Activated T-helper 1 cell treated with anti-CD3 and anti-CD28 coated beads, Interleukin-2, amount 50 U/mL, for 16 hours (primary cell): ENCODE measurements at places on chromosomes 2 and 18.
A peak's percentile ranks its signal among the peaks of the same experiment; 100 is the strongest.

GRCh38 chr2:142463047-142463446 is 332.2 kb upstream of the LRP1B start:
- DNase-seq, result no peak

- no peak for DNase-seq
These were observed 705 bp downstream of the YES1 start for GRCh38 chr18:811182-811891.

DNA sequence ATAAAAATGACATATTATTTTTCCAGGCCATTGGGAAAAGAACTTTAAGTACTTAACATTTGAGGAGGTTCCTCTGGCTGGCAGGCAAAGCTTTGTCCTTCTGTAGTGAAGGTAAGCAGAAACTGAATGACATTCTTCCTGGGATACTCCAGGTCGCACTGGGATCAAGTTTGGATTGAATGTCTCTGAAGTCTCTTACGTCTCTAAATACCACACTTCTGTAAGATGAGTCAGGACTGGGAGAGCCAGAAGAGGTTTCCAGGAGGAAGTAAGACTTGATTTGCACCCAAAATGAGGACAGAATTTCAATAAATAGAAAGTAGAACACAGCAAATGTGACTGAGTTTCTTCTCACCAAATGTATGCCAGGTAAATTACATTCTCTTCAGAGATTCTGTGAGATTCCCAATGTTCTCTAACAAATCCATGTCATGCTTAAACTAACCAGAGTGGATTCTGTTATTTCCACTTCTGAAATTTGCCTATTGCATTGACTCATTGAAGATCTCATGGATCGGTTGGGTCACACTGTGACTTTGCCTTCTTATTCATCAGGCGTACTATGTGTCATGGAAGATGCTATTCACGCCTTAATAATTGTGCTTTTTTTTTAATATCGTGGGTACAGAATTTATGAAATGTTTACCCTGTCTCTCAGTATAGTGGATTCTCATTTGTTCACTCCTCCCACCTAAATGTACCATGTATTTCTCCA is 25.5 kb upstream of the VIT start:
- no peak for DNase-seq

GRCh38 chr18:62437235-62438017 is 85.4 kb upstream of the ZCCHC2 start:
- DNase-seq, result no peak

GRCh38 chr18:63107171-63107845 is 212.3 kb downstream of the BCL2 start:
- no peak for DNase-seq

DNA sequence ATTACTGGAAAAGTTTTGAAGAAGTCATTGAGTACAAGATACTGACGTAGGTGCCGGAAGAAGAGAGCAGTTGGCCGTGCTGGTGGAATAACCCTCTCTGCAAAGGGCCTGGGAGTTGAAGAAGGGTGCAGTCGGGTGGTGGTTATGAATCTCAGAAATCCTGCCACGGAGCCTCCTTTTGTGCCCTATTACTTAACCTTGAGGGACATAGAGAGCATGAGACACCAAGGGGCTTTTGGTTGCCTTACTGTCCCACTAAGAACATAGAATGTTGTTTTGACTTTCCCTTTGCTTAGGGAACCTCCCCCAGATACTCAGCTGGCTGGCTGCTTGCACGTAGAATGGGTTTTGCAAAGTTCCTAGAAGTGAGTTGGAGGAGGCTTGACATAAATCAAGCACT is 1.3 kb upstream of the CD28 start:
- DNase-seq, result peak; percentile 22

DNA sequence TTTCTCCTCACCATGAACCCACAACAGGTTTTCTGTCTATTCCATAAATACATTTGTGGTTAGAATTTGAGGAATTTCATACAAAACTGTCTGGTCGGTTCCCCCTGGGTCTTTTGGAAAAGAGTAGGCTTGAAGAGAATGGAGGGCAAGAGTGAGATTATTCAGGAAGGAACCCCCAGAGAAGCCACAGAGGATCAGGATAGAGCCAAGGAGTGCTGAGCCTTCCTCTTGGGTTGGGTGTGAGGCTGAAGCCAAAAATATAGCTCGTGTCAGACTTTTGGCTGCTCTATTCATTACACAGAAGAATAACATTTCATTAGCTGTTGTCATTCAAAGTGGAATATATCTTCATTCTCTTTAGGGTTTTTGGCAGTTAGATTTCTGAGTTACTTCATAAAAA is 45.9 kb upstream of the YES1 start:
- DNase-seq, result no peak

DNA sequence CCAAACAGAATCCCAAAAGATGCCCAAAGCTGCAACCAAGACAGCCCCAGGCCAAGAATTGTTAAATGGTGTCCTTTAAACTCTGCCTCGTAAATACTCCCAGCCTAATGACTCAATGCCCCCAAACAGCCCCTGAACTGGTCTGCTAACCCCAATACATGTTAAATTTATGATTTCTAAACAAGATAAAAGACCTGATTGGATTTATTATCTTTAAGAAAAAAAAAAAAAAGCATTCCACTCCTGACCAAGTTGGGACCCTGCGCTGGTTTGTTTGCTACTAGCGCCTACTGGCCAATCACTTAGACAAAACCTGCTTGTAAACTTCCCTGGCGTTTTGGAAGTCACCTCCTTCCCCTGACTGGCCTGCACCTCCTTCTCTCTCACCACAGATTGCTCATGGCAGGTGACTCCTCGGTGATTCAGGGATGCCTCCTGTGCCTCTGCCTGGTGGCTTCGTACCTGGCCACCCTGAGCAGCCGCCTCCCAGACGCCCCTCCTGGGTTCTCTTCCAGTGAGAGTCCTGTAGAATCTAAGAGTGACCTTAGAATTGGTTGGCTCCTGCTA is 121.3 kb downstream of the BCL11A start:
- no peak for DNase-seq
